Stimulated activated CD8-positive, alpha-beta memory T cell treated with anti-CD3 and anti-CD28 coated beads, Interleukin-15, amount 100 ng/mL, for 1 hour (primary cell): ENCODE measurements at places on chromosomes 1 and 21.

DNA sequence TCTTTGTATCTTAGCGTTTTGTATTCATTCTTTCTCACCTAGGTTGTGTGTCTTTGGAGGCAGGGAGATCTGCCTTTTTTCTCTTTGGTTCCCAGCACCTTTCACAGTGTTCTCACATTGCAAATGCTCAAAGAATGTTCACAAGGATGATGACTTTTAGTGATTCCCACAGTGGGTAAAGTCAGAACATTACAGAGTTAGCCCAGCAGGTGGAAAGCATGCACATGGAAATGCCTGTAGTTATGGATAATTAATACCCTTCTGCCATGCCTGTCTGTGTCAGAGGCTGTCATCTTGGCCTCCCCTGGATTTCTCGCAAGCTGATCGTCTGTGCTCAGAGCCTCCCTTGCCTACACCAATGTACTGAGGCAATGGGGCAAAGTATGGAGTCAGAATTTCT lies 458.9 kb downstream of the LMO4 start:
- no peak for DNase-seq

DNA sequence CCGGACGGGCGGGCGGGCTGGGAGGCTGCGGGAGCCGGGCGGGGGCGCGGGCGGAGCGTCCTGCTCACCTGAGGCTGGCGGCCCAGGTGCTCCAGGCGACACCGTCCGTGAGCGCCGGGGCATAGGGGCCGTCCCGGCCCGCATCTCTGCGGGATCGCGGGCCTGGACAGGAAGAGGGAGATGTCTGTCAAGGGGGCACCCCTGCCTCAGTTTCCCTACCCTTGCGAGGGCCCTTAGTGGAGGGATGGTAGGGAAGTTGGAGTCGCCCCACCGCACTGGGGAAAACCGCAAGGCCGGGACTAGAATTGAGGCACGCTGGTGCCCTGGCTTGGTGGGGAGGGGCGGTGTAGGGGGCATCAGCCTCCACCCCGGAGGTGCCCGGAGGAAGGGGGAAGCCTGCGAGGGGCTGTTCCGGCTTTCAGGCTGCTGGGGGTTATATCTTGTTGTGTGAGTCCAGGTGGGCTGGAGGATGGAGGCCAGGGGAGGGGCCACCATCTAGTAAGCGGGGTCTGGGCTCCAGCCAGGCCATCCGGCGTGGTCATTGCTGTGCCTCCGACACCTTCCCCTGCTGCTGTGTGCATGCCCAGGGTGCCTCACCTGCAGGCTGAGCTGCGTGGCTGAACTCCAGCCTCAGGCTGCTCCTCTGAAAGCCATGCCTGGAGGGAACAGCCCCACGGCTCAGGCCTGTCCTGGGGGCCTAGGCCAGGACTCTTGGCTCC lies 580 bp downstream of the VWA1 start:
- DNase-seq, result no peak

DNA sequence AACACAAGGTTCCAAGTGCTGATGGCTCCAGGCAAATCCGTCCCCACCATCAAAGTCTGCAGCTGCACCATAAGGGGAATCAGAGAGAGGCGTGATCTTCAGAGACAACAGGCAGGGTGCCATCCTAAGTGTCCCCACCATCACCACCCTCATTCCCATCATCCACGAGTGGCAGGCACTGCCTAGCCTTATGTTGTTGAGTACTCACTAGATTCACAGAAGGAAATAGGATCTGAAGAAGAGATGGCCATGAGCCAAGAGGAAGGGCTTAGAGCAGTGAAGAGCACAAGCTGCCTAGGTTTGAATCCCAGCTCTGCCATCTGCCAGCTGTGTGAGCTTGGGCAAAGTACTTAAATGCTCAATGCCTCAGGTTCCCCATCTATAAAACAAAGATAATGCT lies 207.3 kb upstream of the CSF3R start:
- DNase-seq, result no peak

GRCh38 chr1:107467286-107467685 lies 326.4 kb downstream of the NTNG1 start:
- DNase-seq, result no peak

GRCh38 chr1:189021577-189021976 lies 1456.1 kb downstream of the BRINP3 start:
- no peak for DNase-seq

GRCh38 chr1:202170726-202171125 lies 10.3 kb upstream of the PTPN7 start:
- DNase-seq, result no peak

DNA sequence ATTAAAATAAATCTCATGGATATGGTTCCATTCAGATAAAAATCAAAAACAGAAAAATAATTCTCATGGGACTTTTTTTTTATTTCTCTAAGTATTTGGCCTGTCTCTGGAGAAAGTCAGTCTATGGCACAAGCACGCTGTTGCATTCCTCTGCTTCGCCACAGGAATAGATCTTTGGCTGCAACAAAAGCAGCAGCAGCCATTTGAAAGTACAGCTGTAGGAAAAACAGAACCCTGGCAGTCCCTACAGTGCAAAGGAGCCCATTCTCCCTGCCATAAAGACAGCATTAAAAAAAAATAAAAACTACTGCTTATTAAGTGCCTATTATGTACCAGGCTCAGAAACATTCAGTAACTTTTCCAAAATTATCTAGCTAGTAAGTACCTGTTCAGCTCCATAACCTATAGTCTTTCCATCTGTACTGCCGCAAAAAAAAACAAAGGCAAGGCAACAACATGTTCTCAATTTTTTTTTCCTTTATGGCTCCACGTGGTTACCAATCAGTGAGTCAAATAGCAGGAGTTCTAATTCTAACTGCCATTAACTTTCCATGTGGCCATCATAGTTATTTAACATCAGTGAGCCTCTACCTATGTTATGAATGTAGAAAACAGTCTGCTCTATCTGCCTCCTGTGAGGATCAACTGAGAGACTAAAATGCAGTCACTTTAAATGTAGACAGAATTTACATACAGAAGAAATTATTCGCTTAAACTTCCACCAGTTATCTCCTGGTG lies 22.7 kb downstream of the SLC35D1 start:
- DNase-seq, result no peak

GRCh38 chr1:207155028-207155427 lies 51.0 kb downstream of the C4BPA start:
- no peak for DNase-seq

DNA sequence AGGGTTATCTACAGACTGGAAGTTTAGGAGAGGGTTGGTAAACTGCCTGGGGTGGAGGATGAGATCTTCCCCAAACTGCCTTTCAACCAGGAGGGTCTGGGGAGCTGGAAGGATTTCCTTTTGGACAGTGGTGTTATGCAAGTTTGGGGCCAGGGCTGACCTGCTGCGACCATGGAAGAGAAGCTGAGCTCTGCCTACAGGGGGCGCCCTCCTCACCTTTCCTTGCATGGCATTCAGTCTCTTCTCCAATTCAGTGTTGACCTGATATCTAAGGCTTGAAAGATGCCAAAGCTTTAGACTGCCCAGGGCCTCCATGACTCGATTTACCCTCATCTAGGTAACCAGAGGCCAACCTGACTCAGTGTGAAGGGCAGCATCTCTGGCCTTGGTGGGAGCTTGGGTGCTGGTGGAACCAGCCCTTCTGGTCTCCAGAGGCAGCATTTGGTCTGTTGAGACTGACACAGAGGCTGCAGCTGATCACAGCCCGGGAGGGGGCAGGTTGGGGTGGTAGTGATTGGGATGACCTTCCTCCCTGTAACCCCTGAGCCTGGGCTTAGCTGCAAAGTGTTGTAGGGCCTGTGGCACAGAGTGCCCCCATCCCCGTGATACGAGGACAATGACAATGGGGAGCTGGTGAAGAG lies 170.0 kb downstream of the GRIK3 start:
- DNase-seq, result no peak
